ENCODE measurements at places on chromosomes 11 and 22.

- DNase-seq: no peak
Observed at GRCh38 chr11:119975561-119976152, 162.3 kb downstream of the TRIM29 start.

DNA sequence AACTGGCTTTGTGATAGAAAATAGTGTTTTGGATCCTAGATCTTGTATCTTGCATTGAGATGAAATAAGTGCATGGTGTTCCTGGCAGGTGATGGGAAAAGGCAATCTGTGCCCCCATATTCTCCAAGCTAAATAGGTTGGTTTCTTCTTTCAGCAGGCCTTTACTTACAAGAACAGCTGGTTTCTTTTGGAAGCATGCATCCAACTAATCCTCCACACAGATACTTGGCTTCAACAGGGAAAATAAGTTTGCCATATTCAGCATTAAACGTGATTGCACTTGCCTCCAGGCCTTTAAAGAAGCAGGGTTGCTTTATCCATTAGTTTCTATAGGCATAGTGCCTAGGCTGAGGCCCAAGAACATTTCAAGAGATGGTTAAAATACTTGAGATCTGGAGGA lies 59.9 kb downstream of the APIP start:
- no peak for DNase-seq

- DNase-seq: no peak
Observed at GRCh38 chr11:73186294-73186850, 31.7 kb upstream of the P2RY2 start.

GRCh38 chr11:102824556-102824955 lies 18.9 kb downstream of the MMP3 start:
- no peak for DNase-seq

DNA sequence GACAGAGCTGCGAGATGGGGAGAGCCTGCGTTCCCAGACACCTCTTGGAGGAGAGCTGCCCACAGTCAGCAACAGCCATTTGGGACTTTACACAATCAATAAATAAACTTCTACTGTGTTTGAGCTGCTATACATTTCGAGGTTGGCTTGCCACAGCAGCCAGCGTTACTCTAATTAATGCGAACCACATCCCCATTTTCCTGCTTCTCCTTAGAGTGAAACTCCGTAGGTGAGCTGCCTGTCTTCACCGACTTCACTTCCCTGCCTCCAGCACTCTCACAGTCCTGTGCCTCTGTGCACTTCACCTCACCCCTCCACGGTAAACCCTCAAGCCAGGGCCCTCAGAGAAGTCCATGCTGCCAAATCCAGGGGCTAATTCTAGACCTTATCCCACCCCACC lies 5.9 kb upstream of the SLC22A12 start:
- no peak for DNase-seq

DNA sequence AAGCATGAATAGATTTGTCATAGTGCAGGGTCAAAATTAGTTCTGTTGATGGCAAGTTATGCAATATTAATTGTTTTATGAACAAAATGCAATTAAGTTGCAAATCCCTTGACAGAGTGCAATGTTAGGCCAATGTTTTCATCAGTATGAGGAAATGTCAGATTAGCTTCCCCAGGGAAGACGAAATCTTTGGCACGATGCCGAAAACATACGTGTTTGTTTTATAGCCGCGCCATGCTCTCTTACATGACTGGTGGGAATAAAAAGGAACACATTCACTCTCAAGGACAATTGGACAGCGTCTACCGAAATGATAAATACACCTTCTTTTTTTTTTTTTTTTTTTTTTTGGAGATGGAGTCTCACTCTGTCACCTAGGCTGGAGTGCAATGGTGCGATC lies 27.0 kb downstream of the MFNG start:
- DNase-seq: no peak

DNA sequence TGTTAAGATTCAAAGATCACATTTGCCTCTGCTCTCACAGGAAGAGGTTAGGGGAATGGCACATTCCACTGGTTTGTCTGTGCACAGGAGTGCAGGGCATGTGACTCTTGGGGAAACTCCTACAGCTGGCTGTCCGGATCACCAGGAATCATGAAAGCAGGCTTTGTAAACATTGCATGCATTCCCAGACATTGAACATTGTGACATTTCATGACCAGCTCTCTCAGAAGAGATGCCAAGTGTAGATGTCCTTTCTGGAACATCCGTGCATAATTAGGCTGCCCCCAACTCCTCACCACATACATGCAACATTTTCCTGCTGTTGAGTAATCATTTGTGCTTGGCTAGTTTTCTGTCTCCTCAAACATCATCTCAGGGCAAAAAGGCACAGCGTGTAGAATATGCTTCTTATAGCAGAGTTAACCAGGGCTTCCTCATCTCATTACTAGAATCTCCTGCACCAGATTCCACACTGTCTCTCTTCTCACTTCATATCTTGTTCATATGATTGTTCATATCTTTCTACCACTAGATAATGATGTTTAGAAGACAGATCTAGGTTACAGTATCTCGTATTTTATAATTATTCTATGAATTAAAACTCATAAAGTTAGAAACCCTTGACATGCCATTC lies 694.7 kb downstream of the NTM start:
- no peak for DNase-seq

- DNase-seq: no peak
Observed at GRCh38 chr11:126647735-126648134, 292.2 kb downstream of the ST3GAL4 start.

DNA sequence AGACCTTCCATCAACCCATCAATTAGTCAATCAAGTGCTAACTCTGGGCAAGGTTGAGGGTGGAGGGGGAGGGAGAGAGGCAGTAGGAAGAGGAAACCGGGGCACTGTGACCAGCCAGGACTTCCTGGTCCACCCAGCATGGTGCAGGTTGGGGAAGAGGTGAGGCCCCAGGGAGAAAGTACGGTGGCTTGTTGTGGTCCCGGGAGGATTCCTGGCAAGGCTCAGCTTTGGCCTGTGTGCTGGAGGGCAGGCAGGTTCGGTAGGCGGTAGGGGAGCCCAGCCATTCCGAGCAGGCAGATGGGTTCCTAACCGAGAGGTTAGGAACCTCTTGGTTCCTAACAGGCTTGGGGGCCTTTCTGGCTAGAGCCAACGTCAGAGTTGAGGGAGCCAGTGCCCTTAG lies 10.8 kb downstream of the ST14 start:
- DNase-seq: no peak

DNA sequence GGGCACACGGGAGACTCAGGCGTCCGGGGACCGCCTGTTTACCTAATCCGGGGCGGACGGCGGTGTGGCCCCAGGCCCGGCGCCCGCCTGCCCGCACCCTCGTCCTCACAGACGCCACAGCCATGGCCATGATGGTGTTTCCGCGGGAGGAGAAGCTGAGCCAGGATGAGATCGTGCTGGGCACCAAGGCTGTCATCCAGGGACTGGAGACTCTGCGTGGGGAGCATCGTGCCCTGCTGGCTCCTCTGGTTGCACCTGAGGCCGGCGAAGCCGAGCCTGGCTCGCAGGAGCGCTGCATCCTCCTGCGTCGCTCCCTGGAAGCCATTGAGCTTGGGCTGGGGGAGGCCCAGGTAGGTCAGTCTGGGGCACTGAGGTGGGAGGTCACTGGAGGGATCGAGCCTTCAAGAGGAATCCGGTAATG lies 10.0 kb upstream of the RAB1B start:
- no peak for DNase-seq

GRCh38 chr22:29346659-29347058 lies 31.2 kb upstream of the RASL10A start:
- DNase-seq: no peak

GRCh38 chr22:39808081-39808480 lies 85.5 kb downstream of the ENTHD1 start:
- peak; percentile 42 for DNase-seq

DNA sequence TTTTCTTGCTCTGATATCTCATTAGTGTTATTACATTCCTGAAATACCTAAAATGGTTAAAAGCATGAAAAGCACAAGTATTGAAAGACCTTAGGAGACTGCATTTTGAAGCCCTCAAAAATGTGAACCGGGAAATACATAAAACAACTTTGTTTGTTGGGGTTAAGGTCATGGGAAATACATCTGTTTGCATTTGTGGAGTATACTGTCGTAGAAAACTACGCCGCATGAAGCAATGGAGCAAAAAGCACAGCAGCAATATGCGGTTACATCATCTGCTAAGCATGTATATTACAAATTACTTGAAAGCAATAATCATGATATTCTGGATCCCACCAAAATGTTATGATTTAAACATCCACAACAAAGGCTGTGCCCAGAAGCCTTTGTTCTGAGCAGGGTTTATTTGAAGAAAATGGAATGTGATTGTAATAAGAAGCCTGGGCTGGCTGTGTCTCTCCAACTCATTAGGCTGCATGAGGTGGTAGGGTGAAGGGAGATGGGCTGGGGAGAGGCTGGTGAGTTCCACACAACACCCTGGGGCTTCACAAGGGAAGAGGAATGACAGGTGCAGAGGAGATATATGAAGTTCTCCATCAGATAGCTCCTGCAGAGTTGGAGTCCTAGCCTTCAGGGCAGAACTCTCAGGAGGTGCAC lies 64.7 kb upstream of the LIN7C start:
- no peak for DNase-seq

GRCh38 chr11:5197536-5197935 lies 2.9 kb downstream of the OR51V1 start:
- DNase-seq: no peak

Measured in NAMALWA (cell line).